Left lobe of liver (tissue), 2 donors: ENCODE measurements at places on chromosomes 7 and 10.

- DNase-seq = no peak
Measured at GRCh38 chr7:77420986-77421672, 5.0 kb upstream of the GSAP start.

DNA sequence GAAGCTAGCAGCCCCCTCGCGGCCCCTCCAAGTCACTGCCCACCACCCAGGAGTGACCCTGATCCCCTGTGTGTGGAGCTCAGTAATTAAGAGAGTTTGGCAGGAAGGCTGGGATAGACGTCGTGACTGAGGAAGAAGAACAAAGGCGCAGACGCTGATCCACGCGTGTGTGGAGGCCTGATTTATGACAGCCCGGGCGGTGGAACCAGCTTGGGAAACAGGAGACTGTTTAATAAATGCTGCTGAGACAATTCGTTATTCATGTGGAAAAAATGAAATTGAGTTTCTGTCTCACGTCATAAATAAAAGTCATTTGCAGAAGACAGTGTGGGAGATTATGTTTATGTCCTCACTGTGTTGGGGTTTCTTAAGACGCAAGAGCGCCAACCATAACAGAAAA is 130.8 kb downstream of the ELFN1 start:
- DNase-seq = peak; percentile 8

DNA sequence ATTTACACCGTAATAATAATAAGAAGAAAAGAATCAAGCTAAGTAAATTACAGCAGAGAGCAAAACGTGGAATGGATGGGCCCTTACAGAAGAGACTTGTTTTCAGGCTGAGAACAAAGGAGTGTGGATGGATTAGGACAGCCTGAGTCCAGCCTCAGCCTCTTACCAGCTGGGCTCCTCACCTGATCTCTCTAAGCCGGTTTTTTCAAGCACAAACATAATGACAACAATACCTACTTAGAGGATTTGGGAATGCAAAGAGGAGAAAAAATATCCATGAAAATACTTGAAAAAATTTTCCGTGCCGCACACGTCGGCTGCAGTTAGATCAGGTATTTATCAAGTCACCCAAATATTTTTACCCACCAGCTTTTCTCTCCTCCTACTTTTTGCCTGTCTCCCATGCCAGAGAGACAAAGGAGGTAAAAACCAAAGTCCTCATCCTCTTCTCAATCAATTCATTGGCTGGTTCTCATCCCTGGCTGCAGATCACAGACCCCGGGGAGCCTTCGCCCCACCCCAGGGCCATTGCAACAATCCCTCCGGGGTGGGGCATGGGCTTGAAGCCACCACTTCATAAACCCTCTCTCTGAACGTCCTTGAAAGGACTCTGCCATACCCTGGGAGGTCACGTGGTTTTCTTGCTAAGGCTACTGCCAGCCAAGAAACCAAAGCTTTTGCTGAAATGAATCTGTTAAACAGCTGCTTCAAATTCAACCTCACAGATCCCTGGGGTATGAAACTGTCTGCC is 29.7 kb upstream of the GTF2I start:
- DNase-seq = peak; percentile 77

DNA sequence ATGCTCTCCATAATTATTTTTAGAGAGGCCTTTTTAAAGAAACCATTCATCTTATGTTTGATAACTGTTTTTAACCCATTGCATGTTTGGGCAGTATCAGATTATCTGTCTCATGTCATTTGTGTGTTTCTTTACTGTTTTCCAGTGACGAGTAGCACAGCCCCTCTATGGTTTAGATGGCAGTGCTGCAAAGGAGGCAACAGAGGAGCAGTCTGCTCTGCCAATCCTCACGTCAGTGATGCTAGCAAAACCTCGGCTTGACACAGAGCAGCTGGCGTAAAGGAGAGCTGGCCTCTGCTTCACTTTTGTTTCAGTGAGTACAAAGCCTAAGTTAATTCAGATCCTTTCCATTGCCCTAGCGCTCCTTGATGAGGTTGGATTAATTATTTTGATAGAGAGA is 80.4 kb upstream of the GARIN1A start:
- DNase-seq = no peak

- DNase-seq = no peak
Measured at GRCh38 chr10:130982802-130983201, 328.7 kb downstream of the TCERG1L start.

DNA sequence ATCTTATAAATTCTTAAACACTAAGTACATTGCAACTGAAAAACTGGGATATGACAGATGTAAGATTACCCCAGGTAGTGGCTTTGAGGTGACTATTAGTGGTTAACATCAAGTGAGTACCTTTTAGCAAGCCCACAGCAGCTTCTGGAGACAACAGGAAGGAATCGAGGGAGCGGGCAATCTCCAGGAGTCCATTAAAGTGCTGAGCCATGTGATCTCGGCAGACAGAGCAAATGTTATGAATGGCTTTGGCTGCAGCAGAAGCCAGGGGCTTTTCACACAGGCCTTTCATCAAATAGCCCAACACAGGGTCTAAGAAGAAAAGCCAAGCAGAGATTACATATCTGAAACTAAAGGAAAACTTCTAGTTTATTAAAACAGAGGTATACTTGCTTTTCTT is 48.9 kb downstream of the IRF5 start:
- no peak for DNase-seq

DNA sequence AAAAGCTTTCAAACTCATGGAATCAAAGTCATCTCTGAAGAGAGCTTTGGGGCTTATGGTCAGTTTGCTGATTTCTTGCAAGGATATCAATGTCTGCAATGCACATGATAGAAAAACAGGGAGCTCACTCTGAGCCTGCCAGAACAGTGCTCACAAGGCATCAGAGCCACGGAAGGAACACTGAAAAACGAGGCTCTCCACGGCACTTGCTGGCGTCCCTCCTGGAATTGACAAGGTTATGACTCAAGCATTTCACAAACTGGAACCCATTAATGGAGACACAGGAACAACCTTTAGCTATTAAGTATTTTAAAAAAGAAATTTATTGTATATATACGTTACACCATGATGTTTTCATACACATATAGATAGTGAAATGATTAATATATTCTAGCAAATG is 266.3 kb downstream of the KCND2 start:
- no peak for DNase-seq

GRCh38 chr7:111903797-111904196 is 302.4 kb downstream of the DOCK4 start:
- no peak for DNase-seq

GRCh38 chr10:119947300-119947699 is 54.8 kb downstream of the SEC23IP start:
- DNase-seq = no peak

DNA sequence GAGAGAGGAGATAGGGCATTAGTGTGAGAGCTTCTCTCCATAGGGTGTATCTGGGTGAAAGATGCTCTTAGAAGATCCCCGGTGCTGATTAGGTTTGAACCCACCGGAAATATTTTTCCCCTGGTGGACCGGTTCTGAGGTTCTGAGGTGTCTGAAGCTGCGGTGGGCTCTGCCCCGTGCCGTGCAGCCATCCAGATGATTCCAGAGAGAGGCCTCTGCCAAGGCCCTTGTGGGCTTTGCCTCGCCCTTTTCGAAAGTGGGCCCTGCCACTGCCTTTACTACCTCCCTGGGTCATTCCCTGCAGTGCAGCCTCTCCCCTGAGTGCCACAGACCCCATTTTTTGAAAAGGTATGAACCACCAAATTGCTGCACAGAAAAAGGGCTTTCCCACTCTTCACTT is 2.8 kb downstream of the GIMAP8 start:
- DNase-seq = no peak

DNA sequence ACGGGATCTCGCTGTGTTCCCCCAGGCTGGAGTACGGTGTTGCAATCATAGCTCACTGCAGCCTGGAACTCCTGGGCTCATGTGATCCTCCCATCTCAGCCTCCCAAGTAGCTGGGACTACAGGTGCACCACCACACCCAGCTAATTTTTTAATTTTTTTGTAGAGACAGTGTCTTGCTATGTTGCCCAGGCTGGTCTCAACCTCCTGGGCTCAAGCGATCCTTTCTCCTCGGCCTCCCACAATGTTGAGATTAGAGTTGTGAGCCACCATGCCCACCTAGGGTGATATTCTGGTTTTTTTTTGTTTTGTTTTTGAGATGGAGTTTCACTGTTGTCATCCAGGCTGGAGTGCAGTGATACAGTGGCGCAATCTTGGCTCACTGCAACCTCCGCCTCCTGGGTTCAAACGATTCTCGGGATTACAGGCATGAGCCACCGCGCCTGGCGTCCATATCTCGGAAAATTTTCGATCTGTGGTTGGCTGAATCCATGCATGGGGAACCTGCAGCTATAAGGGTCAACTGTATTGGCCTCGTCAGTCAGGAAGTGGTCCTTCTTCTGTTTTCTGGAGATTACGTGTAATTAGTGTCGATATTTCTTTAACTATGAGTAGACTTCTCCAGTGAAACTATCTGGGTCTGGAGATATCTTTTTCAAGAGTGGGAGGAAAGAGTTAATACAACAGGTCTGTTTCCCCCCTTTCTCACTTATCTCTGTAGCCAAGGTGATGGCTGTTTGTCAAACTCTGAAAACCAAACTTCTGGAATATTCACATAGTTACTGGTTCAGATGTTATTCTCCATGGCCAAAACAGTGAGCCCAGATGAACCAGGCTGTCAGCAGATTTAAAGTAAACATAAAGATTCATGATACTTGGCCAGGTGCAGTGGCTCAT is 21.0 kb upstream of the FIS1 start:
- DNase-seq = no peak

- DNase-seq = no peak
Measured at GRCh38 chr10:4710858-4711257, 115.1 kb upstream of the AKR1E2 start.

- peak; percentile 48 for DNase-seq
Measured at GRCh38 chr7:86645225-86645608, 1.5 kb downstream of the GRM3 start.

GRCh38 chr10:4344492-4344994 is 481.5 kb upstream of the AKR1E2 start:
- DNase-seq = no peak

- no peak for DNase-seq
Measured at GRCh38 chr10:91887272-91888076, 21.8 kb downstream of the FGFBP3 start.

DNA sequence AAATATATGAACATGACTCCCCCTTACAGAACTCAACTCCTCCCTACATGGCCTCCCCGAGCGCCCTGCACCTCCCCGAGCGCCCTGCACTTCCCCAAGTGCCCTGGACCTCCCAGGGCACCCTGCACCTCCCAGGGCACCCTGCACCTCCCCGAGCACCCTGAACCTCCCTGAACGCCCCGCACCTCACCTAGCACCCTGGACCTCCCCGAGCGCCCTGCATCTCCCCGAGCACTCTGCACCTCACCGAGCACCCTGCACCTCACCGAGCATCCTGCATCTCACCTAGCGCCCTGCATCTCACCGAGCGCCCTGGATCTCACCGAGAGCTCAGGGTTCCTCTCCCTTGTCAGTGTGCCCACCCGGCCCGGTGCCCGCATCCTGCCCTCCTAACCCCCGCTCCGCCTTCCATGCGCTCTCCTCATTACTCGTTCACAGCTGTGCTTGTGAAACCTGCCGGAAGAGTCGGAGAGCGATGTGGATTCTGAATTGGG is 134.3 kb downstream of the ACTR3B start:
- DNase-seq = no peak

GRCh38 chr7:150380463-150380862 is 1.3 kb downstream of the ZNF775 start:
- no peak for DNase-seq

DNA sequence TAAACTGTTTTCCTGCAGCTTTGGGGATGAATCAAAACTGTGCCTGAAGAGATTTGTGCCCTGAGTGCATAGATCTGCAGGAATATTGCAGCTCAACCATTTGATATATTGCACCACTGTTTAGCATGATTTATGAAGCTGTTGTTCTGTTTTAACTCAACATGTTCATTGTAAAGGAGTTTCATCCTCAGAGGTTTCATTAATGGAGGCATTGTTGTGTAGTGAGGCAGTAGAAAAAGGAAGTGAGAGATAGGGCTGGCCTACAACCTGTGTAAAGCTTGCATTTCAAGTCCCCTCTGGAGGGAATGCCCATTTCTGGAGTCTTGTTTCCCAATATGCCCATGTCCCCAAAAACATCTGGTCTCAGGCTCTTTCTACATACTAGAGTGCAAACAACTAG is 67.5 kb downstream of the DNAJC12 start:
- no peak for DNase-seq

DNA sequence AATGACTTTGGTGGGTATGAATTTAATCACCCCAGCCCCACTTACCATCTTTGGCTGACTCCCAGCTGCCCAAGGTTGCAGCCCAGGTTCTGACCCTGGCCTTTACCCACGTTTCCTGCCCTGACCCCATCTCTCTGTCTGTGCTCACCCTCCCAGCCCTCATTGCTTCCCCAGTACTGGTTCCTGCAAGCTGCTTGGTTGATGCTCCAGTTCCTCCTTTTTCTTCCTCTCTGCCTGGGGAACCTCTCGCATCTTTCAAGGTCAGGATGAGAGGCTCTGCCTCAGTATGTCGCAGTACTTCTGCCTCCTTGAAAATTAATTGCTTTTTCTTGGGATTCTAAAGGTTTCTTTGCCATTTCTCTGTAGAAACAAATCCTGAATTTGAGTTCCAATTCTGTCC is 263.8 kb upstream of the ZNF32 start:
- DNase-seq = no peak

- no peak for DNase-seq
Measured at GRCh38 chr7:11236680-11237079, 263.0 kb downstream of the PHF14 start.

GRCh38 chr10:34333513-34333912 is 481.6 kb downstream of the PARD3 start:
- DNase-seq = no peak

- DNase-seq = no peak
Measured at GRCh38 chr10:110042891-110043290, 35.1 kb downstream of the ADD3 start.

GRCh38 chr10:63204667-63205391 is 71.7 kb downstream of the NRBF2 start:
- no peak for DNase-seq
